ENCODE measurements at places on chromosomes 2 and 18. TPM values are rescaled to one million over a fixed set of nuclear protein-coding genes. Genes with fewer than 3 reads are reported as not detected.

Gene CHRNA1
- total RNA-seq, result not detected

DNA sequence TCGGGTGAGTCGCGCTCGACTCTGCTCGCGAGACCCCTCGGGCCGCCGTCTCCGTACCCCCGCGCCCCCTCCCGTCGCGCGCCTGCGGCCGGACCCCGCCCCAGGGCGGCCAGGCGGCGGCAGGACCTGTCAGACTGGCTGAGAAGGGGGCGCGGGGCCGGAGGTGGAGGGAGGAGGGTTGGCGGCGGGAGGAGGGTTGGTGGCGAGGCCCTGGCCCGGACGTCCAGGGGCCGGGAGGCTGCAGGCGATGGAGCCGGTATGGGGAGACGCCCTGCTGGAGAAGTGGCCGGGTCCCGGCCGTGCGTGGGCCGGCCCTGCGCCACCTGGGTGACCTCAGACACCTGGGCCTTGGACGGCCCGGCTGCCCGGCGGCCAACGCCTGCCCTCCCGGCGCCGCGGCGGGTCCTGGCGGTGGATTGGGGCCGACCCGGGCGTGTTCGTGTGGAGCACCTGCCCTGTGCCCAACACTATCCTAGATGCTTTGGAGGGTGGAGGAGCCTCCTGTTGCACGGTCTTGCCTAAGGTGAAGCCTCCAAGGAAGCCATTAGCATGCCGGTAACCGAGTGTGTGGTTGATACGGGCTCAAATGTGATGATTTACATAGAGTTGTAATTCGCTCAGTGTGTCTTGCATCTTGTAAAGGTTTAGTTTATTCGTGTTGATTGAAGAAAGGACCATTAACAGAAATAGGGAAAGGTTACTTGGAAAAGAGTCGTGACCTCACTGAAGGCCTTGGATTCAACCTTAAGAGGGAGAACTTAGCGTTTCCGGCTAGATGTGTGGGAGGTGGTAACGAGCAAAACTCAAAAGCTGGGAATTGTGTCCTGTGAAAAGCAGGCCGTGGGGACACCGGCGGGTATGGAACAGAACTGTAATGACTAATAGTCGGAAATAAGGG is 550 bp downstream of the MYL12B start:
- no peak for DNase-seq

Gene TCF4
- total RNA-seq, result 76.8 TPM

Gene TM4SF20
- not detected for total RNA-seq

GRCh38 chr2:27128668-27129571 is 5.3 kb downstream of the ABHD1 start:
- DNase-seq, result no peak

Gene SERPINB5
- total RNA-seq, result not detected

Gene SERPINB13
- not detected for total RNA-seq

DNA sequence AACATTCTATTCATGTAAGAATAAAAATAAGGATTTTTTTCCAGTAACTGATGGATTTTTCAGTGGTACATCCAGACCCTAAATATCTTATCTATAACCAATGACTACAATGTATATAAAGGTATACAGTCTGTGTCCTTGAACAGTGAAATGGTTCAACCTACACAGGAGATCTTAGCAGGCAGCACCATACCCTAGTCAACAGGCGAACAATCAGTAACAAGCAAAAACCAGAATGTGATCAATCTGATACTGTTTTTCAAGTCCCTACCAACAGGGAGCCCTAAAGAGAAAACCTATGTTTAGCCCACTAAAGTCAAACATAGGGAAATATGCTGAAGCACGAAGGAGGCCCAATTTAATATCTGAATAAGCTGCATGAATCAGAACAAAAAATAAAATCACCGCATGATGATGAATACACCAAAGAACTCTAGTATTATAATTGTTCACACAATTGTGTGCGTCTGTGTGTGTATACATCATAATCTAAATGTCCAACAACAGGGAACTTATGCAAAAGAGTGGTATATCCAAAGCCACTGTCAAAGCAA is 26.0 kb downstream of the PTPN2 start:
- no peak for DNase-seq

GRCh38 chr2:119011162-119011909 is 69.3 kb downstream of the MARCO start:
- no peak for DNase-seq

DNA sequence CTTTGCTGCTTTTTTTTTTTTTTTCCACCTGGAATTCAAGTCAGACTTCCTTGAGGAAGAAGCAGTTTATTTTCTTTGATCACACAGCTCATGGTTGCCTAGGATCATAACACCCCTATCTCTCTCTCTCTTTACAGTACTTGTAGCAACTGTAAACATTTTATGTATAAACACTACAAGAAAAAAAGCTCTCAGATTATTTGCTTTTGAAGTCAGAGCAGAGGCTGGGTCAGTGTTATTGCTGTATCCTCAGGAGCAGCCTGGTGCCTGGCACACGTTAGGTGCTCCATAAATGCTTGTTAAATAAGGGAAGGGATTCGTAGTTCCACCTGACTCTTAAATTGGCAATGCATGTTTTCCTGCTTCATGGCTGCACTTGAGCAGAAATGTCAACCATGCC is 221.2 kb downstream of the TGIF1 start:
- DNase-seq, result no peak

Data from esophagus muscularis mucosa (tissue), 4 donors.